ENCODE measurements at places on chromosomes 6 and 20. TPM values are rescaled to one million over a fixed set of nuclear protein-coding genes. Genes with fewer than 3 reads are reported as not detected.

GRCh38 chr6:164169355-164169754 is 754.8 kb downstream of the QKI start:
- H3K4me1 ChIP-seq, result no peaks in the 10 kb centered on the region
- no peak for DNase-seq
- no peaks in the 10 kb centered on the region for H3K36me3 ChIP-seq
- H3K27me3 ChIP-seq, result no peaks in the 10 kb centered on the region
- no peak overlapping the region for H3K4me3 ChIP-seq

- H3K4me1 ChIP-seq, result peaks cover 13% of the 10 kb centered on the region
- peak overlapping the region; percentile 75 for H3K4me3 ChIP-seq
Observed at GRCh38 chr20:38961530-38962043, 557 bp upstream of the DHX35 start.

GRCh38 chr6:1838604-1839213 is 229.0 kb downstream of the FOXC1 start:
- no peaks in the 10 kb centered on the region for H3K27me3 ChIP-seq
- no peak overlapping the region for H3K4me3 ChIP-seq
- no peak overlapping the region for H3K27ac ChIP-seq
- peak; percentile 54 for DNase-seq
- H3K36me3 ChIP-seq, result no peaks in the 10 kb centered on the region

The PSORS1C1 gene
- not detected for total RNA-seq

DNA sequence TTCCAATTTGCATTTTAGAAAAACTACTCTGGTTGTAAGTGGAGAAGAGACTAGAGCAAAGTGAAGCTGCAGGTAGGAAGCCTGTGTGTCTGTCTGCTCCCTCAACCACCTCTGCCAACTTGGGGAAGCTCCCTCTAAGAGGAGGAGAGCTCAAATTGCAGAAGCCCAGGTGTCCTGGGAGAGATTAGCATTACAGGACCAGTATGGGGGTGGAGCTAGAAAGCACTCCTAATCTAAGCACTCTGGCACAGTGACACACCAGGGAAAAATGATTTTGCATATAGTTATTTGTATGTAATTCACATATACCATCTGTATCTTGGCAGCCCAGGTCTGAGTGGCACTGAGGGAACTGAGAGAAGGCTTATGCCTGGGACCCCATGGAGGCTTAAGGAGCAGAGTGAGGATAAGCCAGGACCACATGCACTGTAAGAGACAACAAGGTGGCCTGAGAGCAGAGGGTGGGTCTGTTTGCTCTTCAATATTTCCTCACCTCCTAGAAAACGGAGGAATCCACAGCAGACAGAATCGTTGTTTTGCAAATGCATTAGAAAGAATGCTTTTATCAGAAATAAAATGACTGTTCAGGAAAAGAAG is 13.6 kb downstream of the GSTA2 start:
- no peaks in the 10 kb centered on the region for H3K36me3 ChIP-seq
- no peak overlapping the region for H3K27ac ChIP-seq
- no peaks in the 10 kb centered on the region for H3K27me3 ChIP-seq
- no peaks in the 10 kb centered on the region for H3K4me1 ChIP-seq
- H3K4me3 ChIP-seq, result no peak overlapping the region

DNA sequence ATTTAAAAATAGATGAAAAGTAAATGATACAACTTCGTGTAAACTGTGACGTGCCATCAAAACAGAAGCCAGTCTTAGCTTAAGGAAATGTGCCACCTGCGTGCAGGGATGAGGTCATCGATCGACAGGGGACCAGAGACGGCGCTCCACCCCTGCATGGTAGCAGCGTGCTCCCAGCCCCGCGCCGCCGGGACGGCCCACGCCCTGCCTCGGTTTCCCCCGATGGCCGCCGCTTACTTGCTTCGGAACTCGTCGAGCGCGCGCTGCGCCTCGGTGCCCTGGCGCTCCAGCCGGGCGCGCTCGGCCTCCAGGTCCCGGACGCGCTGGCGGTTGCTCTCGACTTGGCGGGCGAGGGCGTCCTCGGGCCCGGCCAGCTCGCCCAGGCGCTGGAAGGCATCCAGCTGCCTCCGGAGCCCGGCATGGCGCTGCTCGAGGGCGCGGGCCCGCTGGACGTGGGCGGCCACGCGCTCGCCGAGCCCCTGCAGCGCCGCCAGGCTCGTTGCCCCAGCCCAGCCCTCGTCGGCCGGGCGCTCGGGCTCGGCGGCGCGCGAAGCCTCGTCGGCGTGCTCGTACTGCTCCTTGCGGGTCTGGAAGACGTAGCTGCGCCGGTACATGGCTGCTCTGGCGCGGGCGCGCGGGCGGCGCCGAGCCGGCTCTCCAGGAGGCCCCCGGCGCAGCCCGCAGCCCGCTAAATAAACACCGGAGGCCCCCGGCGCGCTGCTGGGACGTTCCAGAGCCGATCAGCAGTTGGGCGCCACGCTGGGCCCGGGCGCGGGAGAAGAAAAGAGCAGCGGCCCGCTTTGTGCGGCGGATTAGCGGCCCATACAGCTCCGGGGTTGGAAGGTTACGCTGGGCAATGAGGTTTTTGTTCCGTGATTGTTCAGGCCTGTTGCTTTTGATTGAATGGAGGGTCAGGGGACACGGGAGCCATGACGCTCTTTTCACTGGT is at the start of gene BFSP1:
Gene BFSP1, minus strand, starts transcription at position 664 of the 949 bp plus-strand sequence. Its CDS starts 50 bp downstream, at position 614.
- H3K27me3 ChIP-seq, result no peaks in the 10 kb centered on the region
- H3K4me3 ChIP-seq, result peak within 1 kb of the TSS; percentile 57
- H3K4me1 ChIP-seq, result peaks cover 23% of the 10 kb centered on the region
- peak; percentile 79 for DNase-seq
- H3K36me3 ChIP-seq, result no peaks in the 10 kb centered on the region

DNA sequence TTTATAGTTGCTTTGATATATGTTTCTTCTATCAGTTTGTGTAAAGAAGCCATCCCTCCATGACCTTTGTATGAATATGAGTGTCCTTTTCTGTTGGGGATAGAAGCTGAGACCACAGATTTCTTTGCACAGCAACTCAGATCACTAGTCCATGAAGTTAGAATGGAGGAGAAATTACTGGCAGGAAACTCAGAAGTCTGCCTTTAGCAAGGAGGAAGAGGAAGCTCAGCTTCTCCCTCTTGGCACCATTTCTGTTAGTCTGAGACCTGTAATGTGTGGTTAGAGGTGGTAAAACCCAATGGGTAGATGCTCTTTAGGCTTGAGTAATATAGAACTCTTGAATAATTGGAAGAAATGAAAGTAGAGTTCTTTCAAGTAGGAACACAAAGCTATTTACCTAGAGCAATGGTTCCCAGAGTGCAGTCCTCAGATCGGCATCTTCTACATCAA is 995.3 kb upstream of the FLRT3 start:
- no peaks in the 10 kb centered on the region for H3K4me1 ChIP-seq
- no peak overlapping the region for H3K27ac ChIP-seq
- no peaks in the 10 kb centered on the region for H3K36me3 ChIP-seq
- no peaks in the 10 kb centered on the region for H3K27me3 ChIP-seq

DNA sequence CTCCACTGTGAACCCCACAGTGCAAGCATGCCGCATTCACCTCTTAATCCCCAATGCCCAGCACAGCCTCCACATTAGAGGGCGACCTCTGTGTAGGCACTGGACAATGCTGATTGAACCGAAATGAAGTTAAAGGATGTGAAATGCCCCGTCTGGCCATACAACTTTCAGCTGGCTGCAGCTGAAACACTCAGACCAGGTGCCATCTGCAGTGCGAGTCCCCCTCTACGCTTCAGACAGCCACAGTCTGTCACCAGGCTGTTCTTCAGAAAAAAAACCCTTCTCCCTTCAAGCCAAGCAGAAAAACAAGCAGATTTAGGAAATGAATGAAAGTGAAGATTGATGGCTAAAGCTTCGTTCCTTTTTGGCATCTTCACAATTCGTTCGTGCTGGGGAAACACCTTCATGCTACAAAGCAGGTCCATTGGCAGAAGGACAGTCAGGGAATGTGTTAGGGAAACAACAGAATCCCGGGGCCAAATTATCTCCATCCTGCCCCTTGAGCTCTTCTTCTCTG is 44.7 kb downstream of the TNFAIP3 start:
- no peaks in the 10 kb centered on the region for H3K36me3 ChIP-seq
- no peaks in the 10 kb centered on the region for H3K4me1 ChIP-seq
- no peak overlapping the region for H3K4me3 ChIP-seq
- H3K27me3 ChIP-seq, result peaks cover 13% of the 10 kb centered on the region
- DNase-seq, result peak; percentile 6
- H3K27ac ChIP-seq, result no peak overlapping the region

DNA sequence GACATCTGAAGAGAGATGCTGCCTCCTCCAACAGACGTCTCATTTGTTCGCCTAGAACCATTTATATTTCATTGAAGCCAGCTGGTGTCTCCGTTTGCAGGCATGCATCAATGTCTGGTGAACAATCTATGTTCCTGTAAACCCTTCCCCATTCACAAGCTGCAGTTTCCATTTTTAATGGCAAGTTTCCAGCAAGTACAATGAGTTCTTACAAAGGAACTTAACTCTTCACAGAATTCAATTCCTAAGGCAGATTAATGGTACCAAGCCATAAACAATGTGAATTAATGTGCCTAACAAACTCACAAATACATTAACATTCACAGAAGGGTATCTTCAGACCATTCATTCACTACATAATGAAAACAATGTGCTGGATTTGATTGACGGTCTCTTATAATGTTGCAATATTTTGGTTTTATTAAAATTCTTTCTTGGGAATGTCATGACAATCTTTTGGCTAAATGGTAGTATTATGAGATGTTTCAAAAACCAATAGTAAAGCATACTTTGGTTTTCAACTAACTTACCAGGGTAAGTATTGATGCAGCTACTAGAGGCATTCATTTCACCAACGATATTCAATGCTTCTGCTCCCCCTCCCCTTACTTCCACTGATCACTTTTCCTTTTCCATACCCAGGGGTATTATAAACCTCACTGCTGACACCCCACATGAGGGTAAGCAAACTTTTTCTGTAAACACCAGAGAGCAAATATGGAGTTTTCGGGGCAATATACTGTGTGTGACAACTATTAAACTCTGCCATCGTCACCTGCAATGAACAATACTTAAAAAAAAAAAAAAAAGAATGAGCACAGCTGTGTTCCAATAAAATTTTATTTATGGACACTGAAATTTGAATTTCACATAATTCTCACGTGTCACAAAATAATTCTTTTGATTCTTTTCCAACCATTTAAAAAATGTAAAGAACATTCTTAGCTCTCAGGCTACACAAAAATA is 4.2 kb downstream of the AKIRIN2 start:
- peak overlapping the region; percentile 64 for H3K27ac ChIP-seq
- peak overlapping the region; percentile 94 for H3K4me3 ChIP-seq
- H3K4me1 ChIP-seq, result peaks cover 36% of the 10 kb centered on the region

GRCh38 chr6:74607934-74608333 is 597.9 kb downstream of the COL12A1 start:
- H3K27ac ChIP-seq, result no peak overlapping the region
- peaks cover 4% of the 10 kb centered on the region for H3K4me1 ChIP-seq
- no peak overlapping the region for H3K4me3 ChIP-seq
- DNase-seq, result no peak

The ZSCAN16 gene
- total RNA-seq, result 8.0 TPM

- H3K4me3 ChIP-seq, result no peak overlapping the region
- no peaks in the 10 kb centered on the region for H3K27me3 ChIP-seq
- H3K27ac ChIP-seq, result no peak overlapping the region
- DNase-seq, result no peak
- no peaks in the 10 kb centered on the region for H3K4me1 ChIP-seq
- H3K36me3 ChIP-seq, result no peaks in the 10 kb centered on the region
Observed at GRCh38 chr6:1735239-1735803, 125.6 kb downstream of the FOXC1 start.

DNA sequence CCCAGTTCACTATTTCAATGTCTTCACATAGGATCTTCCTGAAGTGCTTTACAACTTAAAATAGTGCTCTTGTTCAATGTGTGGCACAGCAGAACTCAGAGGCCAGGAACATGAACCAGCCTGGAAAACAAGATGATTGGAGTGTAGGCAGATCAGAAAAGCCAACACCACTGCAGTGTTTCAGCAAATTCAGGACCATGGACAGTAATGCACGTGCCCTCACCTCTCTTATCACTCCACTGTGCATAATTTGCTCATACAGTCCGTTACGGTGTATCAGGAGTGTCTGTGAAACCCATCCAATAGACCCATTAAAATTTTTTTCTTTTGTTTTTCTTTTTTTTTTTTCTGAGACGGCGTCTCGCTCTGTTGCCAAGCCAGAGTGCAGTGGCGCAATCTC is 27.6 kb upstream of the HACE1 start:
- H3K27me3 ChIP-seq, result no peaks in the 10 kb centered on the region
- no peaks in the 10 kb centered on the region for H3K36me3 ChIP-seq
- peak; percentile 60 for DNase-seq
- no peak overlapping the region for H3K27ac ChIP-seq
- no peak overlapping the region for H3K4me3 ChIP-seq
- no peaks in the 10 kb centered on the region for H3K4me1 ChIP-seq

- H3K4me3 ChIP-seq, result peak overlapping the region; percentile 92
- peak overlapping the region; percentile 97 for H3K27ac ChIP-seq
- no peaks in the 10 kb centered on the region for H3K36me3 ChIP-seq
- no peak for DNase-seq
- H3K27me3 ChIP-seq, result no peaks in the 10 kb centered on the region
Observed at GRCh38 chr20:32357375-32357868, 709 bp upstream of the ASXL1 start.

The SAPCD1 gene
- 9.9 TPM for total RNA-seq

- H3K4me1 ChIP-seq, result no peaks in the 10 kb centered on the region
- no peaks in the 10 kb centered on the region for H3K36me3 ChIP-seq
- no peaks in the 10 kb centered on the region for H3K27me3 ChIP-seq
- H3K4me3 ChIP-seq, result no peak overlapping the region
Observed at GRCh38 chr6:44190715-44191114, 26.0 kb upstream of the MYMX start.

The SHLD1 gene
- total RNA-seq, result 5.8 TPM

DNA sequence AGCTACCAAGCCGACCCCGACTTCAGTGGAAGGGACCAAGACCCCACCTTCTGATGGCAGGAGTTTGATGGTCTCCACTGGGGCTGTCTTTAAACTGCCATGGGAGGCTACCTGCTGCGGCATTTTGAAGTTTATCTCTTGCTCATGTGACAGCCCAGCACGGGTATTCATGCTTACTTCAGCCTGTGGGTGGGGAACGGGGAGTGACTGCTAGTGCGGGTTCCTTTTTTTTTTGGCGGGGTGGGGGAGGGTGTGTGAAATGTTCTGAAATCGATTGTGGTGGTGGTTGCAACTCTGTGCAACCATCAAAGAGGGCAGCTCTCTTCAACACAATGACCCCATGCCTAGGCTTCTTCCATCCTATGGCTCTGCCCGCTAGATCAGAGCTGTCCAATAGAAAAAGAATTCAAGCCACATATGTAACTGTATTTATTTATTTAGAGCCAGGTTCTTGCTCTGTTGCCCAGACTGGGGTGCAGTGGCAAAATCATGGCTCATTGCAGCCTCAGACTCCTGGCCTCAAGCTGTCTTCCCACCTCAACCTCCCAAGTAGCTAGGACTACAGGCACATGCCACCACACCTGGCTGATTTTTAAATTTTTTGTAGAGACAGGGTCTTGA is 53.7 kb downstream of the PPP1R16B start:
- DNase-seq, result no peak
- no peaks in the 10 kb centered on the region for H3K4me1 ChIP-seq
- H3K4me3 ChIP-seq, result no peak overlapping the region

- DNase-seq, result no peak
- no peak overlapping the region for H3K4me3 ChIP-seq
- H3K36me3 ChIP-seq, result no peaks in the 10 kb centered on the region
- no peak overlapping the region for H3K27ac ChIP-seq
- H3K27me3 ChIP-seq, result peaks cover 44% of the 10 kb centered on the region
Observed at GRCh38 chr20:59573837-59574236, 30.5 kb upstream of the PHACTR3 start.

The ARMC12 gene
- 1.0 TPM for total RNA-seq

GRCh38 chr6:39041072-39041471 is 7.5 kb upstream of the GLP1R start:
- H3K27ac ChIP-seq, result no peak overlapping the region
- no peak overlapping the region for H3K4me3 ChIP-seq
- H3K4me1 ChIP-seq, result no peaks in the 10 kb centered on the region
- no peak for DNase-seq
- H3K36me3 ChIP-seq, result no peaks in the 10 kb centered on the region
- H3K27me3 ChIP-seq, result peaks cover 17% of the 10 kb centered on the region
